ENCODE measurements at places on chromosomes 7 and 10.

- no peak for DNase-seq
Observed at GRCh38 chr10:14296065-14296709, 34.5 kb downstream of the FRMD4A start.

DNA sequence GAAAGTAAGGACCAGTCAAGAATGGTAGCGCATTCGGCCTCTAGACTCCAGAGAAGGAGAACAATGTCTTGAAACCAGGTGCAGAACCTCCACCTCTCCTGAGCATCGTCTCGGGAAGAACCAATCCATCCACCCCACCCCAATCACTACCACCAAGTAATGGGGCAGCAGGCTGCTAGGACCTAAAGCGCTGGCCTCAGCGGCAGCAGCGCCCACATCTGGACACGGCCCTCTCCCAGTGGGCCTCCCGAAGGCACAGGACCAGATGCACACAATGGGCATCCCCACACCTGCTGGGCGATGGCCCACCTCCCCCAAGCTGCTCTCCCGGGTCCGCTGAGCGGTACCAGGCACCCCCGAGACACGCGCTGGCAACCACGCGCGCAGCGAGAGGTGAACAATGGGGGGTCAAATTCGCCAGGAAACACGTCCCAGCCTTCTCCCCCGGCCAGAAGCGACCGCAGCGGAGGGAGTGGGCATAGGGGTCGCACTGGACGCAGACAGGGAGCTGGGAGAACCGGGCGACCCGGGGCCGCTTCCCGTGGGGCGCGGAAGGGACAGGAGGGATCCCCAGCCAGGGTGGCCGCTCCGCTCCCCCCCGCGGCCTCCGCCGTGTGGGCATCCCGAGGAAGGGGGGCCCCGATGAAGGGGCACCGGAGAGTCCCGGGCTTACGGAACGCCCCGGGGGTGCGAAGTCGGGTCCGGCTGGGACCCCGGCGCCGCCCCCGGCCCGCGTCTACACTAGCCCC, 506 bp downstream of the CTTNBP2 start:
- peak; percentile 58 for DNase-seq

DNA sequence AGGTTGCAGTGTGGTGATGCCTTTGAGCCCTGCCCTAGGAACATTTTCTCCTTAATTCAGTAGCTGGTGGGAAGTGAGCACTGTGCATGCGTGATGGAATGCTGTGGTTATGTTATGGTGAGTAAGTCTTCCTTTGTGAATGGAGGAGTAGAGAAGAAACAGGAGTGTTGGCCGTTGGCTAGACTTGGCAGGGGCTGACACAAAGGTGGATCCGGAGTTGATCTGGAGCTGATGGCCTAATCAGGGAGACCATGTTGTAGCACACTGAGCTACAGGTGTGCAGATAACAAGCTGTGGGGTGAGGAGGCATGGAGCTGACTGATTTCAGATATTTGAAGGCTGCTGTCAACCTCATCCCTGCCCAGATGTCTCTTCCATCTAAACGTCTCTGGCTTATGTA, 122.3 kb downstream of the CNNM2 start:
- no peak for DNase-seq

GRCh38 chr7:54060643-54061042, 481.5 kb upstream of the VSTM2A start:
- no peak for DNase-seq

- DNase-seq, result no peak
Observed at GRCh38 chr10:102743078-102743587, 615 bp upstream of the WBP1L start.
